GM13977 (cell line): ENCODE measurements at places on chromosomes 4 and X.

DNA sequence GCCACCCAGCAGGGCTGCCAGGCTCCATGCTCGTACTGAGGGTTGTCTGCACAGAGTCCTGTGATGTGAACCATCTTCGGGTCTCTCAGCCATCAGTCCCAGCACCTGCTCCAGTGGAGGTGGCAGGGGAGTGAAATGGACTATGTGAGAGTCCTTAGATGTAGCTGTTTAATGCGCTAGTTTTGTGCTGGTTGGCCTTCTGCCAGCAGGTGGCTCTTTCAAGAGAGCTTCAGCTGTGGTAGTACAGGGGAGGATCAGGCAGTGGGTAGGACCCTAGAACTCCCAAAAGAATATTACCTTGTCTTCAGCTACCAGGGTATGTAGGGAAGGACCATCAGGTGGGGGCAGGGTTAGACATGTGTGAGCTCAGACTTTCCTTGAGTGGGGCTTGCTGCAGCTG, 1066.0 kb downstream of the GLUD2 start:
- DNase-seq, result no peak

GRCh38 chr4:167084321-167084720, 150.0 kb downstream of the SPOCK3 start:
- DNase-seq, result no peak

DNA sequence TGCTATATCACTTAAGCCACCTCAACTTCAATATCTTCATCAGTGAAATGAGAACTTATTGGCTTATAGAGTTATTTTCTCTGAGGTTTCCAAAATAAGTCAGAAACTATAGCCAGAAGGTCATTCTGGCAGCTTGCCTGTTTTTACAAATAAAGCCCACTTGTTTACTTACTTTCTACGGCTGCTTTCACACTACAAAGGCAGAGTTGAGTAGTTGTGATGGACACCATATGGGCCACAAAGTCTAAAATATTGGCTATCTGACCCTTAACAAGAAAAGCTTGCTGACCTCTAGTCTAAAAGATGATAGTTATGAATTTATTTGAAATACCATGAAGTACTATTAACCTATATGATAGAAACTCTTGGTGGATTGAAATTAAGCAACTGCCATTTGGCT, 67.3 kb upstream of the ATOH1 start:
- no peak for DNase-seq

- no peak for DNase-seq
These were observed 63.5 kb downstream of the UCHL1 start for GRCh38 chr4:41320278-41320677.

- no peak for DNase-seq
These were observed 256.1 kb upstream of the ITM2A start for GRCh38 chrX:79623098-79623762.

- DNase-seq, result no peak
These were observed 5.2 kb downstream of the APBB2 start for GRCh38 chr4:41209187-41209586.

DNA sequence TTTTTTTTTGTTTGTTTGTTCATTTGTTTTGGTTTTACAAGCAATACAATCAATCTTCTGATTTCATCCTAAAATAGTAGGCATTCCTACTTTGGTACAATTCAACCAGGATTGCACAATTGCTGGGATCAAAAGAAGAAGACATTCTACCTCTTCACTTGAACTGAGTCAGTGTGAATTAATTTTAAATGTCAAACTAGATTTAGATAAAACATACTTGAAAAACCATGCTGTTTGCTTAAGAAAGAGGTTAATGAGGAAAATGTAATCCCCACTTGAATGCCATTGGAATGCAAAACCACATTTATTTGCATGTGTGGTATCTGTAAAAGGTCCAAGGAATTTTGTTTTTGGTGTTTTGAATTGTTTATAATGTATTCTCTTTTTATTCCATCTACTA, 40.5 kb downstream of the HAND2 start:
- no peak for DNase-seq

GRCh38 chrX:13257223-13258051, 62.4 kb downstream of the ATXN3L start:
- DNase-seq, result no peak

- DNase-seq, result no peak
These were observed 17.1 kb downstream of the GPR34 start for GRCh38 chrX:41705680-41706374.

DNA sequence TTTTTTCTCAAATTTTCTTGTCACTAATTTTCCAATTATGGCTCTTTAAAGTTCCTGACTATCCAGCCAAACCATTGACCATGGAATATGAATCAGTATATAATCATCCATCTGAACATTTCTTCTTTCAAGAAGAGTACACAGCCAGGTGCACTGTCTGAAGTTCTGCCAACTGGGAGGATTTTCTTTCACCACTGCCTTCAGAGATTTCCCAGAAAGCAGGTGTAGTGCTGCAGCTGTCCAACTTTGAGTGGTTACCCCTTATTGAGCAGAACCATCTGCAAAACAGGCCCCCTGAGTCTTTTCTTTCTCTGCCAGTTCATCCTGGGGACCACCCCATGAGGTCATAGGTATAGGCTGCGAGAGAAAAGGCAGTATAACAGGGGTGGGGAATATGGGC, 1213.2 kb downstream of the RAPGEF2 start:
- no peak for DNase-seq

GRCh38 chr4:151329217-151330007, 4.0 kb upstream of the SH3D19 start:
- no peak for DNase-seq

DNA sequence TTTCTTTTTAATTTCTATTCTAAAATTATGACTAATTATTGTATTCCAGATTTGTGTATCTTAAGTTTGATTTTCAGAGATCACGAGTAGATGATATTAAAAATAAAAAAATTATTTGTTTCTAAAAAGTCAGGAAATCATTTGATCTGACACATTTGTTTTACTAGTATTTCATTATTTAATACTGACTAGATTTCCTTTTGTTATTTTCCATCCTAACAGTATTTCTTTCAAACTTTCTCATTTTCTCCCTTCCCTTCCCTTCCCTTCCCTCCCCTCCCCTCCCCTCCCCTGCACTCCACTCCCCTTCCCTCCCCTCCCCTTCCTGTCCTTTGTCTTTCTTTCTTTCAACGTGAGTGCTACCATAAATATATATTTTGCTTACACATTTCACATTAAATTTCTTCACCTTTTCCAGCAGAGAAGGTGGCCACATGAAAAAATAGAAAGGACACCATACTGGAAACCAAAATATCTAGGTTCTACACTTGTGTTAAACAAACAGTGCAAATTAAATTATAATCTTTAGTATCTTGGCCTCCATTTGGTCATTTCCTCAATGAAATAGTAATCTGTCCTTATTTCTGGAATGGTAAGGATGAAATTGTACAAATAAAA, 1412.7 kb upstream of the IGFBP7 start:
- DNase-seq, result no peak

GRCh38 chr4:8114456-8115202, 44.0 kb downstream of the ABLIM2 start:
- DNase-seq, result no peak

- DNase-seq, result no peak
These were observed 21.9 kb downstream of the FHIP1A start for GRCh38 chr4:151430740-151431457.

GRCh38 chrX:51860679-51861078, 32.7 kb upstream of the MAGED1 start:
- DNase-seq, result peak; percentile 6

GRCh38 chr4:83179205-83179604, 64.7 kb upstream of the PLAC8 start:
- DNase-seq, result no peak

GRCh38 chr4:176753049-176753448, 39.7 kb downstream of the VEGFC start:
- DNase-seq, result no peak
